ENCODE measurements at places on chromosomes 1 and 21.

- DNase-seq = no peak
Measured at GRCh38 chr1:95407131-95407885, 173.3 kb downstream of the RWDD3 start.

GRCh38 chr21:36767096-36767495 is 68.2 kb downstream of the SIM2 start:
- no peak for DNase-seq

GRCh38 chr1:47638240-47638639 is 200.4 kb downstream of the FOXD2 start:
- DNase-seq = no peak

- no peak for DNase-seq
Measured at GRCh38 chr1:19453741-19454201, 31.6 kb downstream of the CAPZB start.

GRCh38 chr1:202615501-202616354 is 94.5 kb downstream of the SYT2 start:
- DNase-seq = no peak

DNA sequence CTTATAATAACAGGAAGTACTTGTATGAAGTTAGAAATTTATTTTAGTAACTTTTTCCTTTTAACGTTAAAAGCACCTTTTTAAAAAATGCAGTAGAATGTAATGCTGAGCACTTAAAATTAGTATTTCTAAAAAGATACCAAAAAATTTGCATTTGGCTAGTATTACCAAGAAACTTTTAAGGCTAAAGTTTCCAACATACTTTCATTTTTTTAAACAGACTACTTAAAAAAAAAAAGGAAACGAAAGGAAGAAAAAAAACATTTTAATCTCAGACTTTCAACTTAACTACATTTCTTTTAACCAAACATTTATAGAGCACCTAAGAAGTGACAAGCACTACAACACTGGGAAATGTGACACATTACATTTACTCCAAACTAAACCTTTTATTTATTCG is 2.8 kb downstream of the ARID4B start:
- DNase-seq = no peak

DNA sequence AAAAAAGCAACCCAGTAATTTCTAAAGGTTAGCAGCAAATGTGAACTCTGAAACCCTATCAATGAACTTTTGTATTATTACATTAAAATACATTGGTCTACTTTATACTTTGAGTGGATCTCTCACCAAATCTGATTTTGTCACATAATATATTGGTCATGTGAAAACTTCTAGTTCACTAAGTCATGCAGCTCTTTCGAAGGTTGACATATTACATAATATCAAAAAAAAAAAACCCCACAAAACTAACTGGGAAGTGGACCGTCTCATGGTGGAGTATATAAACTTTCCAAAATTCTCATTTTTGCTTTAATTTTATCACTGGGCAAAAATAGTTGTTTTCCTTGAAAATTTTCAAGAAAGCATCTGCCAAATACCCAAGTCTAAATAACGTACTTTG is 50.4 kb downstream of the GATAD2B start:
- DNase-seq = no peak

DNA sequence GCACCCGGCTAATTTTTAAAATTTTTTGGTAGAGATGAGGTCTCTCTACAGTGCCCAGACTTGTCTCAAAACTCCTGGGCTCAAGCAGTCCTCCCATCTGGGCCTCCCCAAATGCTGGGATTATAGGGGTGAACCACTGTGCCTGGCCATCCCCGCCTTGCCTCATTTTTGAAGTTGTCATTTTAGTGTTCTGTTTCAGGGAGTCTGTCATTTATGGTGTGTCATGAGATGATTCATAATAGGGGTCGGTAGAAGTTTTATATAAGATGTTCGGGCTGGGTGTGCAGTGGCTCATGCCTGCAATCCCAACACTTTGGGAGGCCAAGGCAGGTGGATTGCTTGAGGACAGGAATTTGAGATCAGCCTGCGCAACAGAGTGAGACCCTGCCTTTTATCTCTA is 8.5 kb downstream of the PRCC start:
- DNase-seq = no peak

- no peak for DNase-seq
Measured at GRCh38 chr1:229938551-229938950, 128.5 kb upstream of the GALNT2 start.

- no peak for DNase-seq
Measured at GRCh38 chr1:83994111-83994510, 4.8 kb downstream of the TTLL7 start.

DNA sequence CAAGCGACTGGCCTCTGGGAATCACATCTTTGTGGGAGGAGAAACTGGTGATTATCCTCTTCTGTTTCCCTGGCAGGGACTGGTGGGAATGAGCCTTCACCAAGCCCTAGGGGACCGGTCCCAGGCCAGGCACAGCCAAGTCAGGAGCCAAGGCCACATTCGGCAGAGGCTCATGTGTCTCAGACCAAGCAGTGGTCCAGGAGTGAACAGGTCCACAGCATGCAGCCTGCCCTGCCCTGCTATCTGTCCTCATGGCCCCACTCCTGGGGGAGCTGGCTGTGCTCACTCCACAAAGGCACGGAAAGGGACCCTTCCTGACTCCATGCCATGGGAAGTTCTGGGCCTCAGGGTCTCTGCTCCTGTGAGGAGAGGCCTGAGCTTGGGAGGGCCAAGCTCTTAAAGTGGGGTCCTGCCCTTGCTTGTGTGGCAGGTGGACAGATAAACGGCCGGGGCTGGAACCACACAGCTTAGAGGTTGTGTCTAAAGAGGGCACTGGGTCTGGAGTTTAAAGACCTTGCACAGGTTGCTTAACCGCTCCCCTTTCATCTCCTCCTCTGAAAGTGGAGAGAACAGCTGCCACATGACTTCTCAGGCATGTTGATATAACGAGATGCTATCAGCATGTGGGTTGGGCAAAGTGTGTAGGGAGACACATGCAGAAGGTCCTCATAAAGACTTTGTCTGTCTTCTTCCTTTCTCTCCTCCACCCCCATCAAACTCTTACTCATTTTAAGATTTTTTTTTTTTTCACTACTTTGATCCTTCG is 57.5 kb downstream of the CASQ2 start:
- DNase-seq = no peak

GRCh38 chr1:226882631-226883409 is 12.4 kb downstream of the PSEN2 start:
- DNase-seq = no peak

All from stimulated activated CD4-positive, alpha-beta T cell treated with anti-CD3 and anti-CD28 coated beads, TNF-alpha, amount 100 ng/mL, for 1 hour (primary cell).